NCI-H526 treated with DMSO at 0.1 percent for 48 hours (cell line): ENCODE measurements at places on chromosomes 1 and 21.

DNA sequence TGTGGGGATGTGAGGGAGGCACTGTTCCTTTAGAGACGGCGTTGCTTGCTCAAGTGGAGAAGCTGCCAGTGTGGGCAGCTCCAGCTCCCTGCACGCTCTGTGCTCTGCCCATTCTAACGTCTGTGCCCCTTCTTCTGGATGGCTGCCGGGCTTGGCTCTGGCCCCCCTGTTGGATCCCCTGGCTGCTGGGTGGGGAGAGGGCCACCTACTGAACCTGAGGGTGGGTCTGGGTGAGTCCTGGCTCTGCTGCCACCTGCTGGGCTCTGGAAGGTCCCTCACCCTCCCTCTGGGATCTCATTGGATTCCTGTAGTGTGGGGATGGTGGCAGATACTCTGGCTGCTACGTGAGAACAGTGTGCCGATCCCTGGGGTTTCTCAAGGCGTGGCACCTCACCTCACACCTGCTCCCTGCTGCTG, 5.0 kb downstream of the PFKL start:
- DNase-seq = no peak

GRCh38 chr1:206833801-206834200, 31.6 kb upstream of the IL20 start:
- no peak for DNase-seq

DNA sequence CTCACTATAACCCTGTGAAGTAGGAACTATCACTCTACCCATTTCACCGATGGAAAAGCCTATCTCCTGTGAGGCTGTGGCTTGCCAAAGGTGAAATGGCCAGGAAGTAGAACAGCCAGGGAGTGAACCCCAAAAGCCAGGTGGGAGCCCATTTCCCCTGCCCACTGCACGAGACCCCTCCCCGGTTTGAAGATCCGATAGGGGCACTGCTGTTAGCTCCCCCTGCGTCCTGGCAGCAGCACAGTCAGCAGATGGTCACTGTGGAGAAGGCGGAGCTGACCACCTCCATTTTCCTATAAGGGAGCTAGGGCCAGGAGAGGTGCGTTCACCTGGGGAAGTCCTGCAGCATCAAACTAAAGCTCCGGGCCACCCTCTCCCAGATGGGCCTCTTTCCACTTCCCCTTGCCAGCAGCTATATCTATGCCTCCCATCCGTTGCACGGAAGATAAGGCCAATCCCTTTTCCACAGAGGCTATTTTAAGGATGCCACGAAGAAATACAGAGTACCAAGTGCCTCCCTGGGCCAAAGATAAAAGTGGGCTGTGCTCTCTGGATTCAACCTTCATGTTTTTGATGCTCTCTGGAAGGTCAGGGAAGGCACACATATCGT, 7.8 kb downstream of the ERG start:
- no peak for DNase-seq

DNA sequence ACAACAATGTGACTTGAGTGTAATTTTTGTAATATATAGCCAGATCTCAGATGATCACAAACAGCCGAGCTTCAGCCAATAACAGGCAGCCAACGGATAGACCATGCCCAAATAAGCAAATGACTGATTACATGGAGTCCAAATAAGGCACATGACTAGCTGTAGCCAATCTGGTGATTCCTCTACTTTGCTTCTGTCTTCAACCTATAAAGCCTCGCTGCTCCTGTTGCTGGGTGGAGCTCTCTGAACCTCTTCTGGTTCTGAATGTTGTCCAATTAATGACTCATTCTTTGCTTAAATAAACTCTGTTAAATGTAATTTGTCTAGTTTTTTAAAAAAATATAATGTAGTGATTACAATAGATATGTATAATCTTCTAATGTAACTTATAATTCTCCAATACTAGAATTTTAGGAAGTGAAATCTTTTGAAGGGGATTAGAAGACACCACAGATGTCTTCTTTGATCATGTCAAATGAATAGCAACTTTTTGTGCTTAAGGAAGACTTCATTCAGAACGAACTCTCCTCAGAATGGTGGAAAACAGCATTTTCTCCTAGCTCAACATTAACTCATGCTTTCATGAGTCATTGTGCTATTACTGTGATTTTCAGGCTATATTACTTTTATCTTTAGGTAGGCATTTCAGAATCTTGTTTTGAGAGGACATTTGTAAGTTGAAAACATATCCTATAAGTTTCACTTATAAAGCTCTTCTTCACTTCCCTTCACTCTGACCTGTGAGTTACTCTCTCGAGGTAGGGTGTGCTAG, 857.8 kb upstream of the B3GALT2 start:
- DNase-seq = no peak

DNA sequence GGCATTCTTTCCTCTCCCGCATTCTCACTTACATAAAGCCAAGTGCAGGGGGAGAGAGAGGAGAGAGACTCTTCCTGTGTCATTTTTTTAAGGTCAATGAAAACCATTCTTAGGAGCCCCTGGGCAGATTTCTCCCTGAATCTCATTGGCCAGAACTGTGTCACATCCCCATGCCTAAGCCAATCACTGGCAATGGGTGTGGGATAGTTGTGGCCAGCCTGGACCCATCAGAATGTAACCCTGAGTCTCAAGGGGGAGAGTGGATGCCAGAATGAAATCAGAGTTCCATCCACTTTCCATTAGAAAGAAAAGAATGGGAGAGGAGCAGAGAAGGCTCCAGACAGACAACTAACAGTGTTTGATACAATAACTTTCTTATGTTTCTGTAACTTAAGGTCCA, 31.2 kb upstream of the COQ8A start:
- no peak for DNase-seq

DNA sequence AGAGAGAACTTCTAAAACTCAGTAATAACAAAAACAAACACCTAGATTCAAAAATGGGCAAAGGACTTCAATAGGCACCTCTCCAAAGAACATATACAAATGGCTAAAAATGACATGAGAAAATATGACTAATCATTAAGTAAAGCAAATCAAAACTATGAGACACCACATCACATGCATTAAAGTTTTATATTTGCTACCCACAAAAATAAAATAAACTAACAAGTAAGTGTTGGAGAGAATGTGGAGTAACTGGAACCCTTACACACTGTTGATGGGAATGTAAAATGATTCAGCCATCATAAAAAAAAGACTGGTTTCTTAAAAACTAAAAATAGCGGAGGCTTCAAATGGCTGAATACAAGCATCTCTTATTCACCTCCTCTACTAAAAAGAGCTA, 262.1 kb upstream of the PKN2 start:
- DNase-seq = no peak

- no peak for DNase-seq
Observed at GRCh38 chr21:26715878-26716506, 129.2 kb downstream of the ADAMTS1 start.

GRCh38 chr1:101187297-101187696, 49.5 kb upstream of the S1PR1 start:
- DNase-seq = no peak

DNA sequence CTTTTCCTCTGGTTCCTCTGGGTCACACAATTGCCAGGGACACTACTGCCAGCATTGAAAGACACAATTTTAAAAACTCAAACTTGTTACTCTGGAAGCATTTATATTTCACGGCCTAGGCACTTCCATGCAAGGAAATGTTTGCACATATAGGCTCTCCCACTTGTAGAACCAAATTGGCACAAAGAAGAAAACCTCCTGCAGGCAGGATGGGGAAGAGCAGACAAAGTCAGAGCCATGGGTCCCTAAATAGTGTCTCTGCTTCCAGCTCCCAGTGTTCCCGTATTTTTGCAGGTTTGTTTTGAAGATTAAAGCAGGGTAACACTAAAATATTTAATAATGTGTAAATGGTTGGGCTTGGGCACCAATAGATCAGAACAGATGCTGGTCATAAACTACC, 19.0 kb upstream of the ADGRL2 start:
- no peak for DNase-seq

- no peak for DNase-seq
Observed at GRCh38 chr1:30864681-30865080, 43.9 kb downstream of the SDC3 start.
